ENCODE measurements at places on chromosomes 6 and 20.

DNA sequence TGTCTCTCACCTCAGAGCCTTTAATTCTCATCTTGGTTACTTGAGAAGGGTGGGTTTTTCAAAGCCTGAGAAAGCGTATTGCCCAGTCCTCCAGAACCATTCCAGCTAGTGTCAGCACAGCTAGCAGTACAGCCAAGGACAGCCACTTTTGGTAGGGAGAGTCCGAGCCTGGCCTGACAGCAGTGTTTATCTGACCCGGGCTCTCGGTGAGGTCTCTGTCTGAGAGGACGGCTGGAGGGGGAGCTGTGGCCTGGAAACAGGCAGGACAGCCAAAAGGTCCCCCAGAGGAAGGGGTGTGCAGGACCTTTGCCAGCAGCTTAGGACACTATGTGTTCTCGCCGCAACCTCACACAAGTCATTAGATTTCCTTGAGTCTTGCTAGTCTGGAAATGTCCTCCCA is 38.8 kb downstream of the LYRM2 start:
- no peak for DNase-seq

DNA sequence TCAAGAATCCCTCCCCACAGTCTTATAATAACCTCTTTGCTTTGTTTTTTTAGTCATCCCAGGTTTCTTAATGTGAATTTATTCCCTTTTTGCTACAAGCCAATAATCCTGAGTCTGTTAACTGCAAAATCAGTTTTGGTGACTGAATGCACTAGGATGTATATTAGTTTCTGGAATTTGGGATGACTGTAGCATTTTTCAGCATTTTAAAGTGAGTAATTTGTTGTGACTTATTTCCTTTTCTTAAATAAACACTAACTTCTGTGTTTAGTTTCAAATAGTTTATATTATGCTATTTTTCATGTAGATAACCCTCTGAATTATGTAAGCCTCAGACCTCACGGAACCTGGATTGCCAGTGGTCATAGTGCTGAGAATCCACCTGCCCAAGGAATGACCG is 5.5 kb downstream of the CST1 start:
- DNase-seq = no peak

GRCh38 chr6:46940433-46941226 is 18.9 kb upstream of the ADGRF5 start:
- DNase-seq = no peak

- DNase-seq = no peak
These were observed 441.5 kb downstream of the HTR1B start for GRCh38 chr6:77021778-77022177.

DNA sequence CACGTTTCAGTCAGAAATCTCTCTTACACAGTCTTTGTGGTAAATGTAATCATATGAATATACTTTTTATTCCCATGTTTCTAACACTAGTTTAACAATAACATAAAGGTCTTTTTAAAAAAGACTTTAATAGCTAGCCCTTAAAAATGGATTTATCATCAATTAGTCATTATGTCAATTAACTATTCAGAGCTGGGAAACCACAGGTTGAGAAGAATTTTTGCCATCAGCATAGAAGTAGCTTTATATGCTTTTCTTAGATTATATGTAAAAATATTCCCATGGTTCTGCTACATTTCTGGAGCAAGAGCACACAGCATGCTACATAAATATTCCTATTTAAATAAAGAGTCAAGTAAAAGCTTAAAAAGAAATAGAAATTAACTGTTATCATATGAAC is 35.5 kb downstream of the ASCC3 start:
- no peak for DNase-seq

- no peak for DNase-seq
These were observed 878 bp upstream of the HLA-DMA start for GRCh38 chr6:32953775-32954174.

DNA sequence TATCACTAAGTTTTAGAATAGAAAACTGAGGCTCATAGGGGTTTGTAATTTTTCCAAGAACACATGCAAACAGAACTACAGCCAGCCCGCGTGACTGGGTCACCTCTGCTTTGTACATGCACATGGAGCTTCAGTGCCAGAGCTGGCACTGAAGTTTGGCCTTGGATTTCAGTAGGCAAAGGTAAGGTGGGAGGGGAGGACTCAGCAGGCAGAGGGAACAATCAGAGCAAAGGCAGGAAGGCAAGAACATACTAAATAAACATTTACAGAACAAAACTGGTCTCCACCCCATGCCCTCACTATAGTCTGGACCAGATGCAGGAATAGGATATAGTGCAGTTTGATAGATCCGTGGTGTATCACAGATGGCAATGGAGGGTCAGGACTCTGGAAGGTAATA is 13.6 kb upstream of the ABRACL start:
- DNase-seq = no peak

- DNase-seq = no peak
These were observed 2.0 kb downstream of the EEF1E1 start for GRCh38 chr6:8100159-8100854.

DNA sequence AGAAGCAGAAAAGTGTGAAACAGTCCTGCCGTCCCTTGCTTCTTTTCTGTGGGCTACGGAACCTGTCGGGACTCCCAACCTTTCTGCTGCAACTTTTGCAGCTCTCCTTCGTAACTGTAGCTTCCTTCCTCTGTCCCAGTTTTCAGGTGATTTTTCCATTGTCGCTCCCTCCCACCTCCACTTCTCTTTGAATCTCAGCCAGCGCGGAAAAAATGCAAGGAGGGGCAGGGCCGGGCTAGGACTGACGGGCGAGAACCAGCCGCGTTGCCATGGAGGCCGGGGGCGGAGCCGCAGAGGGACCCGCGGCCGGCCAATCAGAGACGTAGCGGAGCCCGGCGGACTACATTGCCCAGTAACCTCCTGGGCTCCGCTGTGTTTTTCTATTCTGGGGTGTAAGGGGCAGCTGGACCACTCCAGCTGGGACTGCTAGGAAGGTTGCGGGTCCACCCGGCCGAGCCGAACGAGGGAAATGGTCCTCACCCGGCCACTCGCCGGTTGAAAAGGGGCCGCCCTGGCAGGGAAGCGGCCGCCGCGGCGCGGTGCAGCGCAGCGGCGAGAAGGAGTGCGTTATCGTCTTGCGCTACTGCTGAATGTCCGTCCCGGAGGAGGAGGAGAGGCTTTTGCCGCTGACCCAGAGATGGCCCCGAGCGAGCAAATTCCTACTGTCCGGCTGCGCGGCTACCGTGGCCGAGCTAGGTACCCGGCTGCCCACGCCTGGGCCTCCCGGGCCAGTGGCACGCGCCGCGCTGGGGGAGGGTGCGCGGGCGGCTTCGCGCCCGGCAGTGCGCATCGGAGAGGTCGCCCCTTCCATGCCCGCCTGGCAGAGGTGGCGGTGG is at the start of the genes CYP39A1 and SLC25A27:
Gene CYP39A1, minus strand, starts transcription at position 216 of the 836 bp plus-strand sequence. CDS start 236 bp downstream, outside the sequence.
Gene SLC25A27, plus strand, starts transcription at position 373 of the 836 bp plus-strand sequence. Its CDS starts 218 bp downstream, at position 591.
- DNase-seq = peak; percentile 65

- no peak for DNase-seq
These were observed 14.5 kb downstream of the RMND1 start for GRCh38 chr6:151437401-151437800.

DNA sequence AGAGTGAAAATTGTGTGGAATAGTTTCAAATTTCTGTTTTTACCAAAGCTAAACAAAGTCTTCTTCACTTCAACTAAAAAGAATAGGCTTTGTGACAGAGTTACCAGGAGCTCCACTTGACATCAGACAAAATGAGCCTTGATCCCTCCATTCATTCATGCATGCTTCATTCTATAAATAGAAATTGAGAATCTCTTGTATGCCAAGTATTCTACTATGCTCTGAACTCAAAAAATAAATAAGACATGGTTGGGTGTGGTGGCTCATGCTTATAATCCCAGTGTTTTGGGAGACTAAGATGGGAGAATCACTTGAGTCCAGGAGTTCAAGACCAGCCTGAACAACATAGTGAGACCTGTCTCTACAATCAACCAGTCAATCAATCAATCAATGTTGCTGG is 236.6 kb upstream of the FAM83B start:
- DNase-seq = no peak

GRCh38 chr20:62816884-62817873 is at the start of gene COL9A3:
TSS of gene COL9A3 (plus strand) at chr20:62817050. CDS start at chr20:62817065, 15 bp downstream.
- DNase-seq = no peak

DNA sequence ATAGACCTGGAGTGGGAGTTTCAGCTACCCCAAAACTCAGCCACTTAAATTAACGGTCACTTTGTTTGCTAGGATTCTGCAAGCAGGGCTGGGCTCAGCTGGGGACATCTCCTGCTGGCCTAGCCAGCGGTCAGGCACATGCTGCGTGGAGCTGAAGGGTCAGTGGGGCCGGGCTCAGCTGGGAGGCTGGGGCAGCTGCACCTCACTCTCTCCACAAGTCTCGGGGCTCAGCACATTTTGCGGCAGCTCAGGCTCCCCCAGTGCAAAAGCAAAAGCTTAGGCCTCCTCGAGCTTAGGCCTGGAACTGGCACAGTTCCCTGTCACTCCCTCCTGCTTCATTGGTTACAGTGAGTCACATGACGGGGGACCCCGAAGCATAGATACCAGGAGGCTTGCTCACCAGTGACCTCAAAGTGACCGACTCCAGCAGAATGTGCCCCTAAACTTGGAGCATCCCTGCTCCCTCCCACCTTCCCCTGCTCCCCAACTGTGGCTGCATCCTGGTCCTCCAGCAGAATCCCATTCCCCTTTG is 80.6 kb upstream of the CST7 start:
- DNase-seq = no peak
